ENCODE measurements at places on chromosomes 4 and X. TPM values are rescaled to one million over a fixed set of nuclear protein-coding genes. Genes with fewer than 3 reads are reported as not detected.

UGT2A1 gene
- total RNA-seq = not detected

HTRA3 gene
- 2.3 TPM for total RNA-seq

PHOX2B gene
- total RNA-seq = not detected

HERC6 gene
- 0.28 TPM for total RNA-seq

DCUN1D4 gene
- 98.7 TPM for total RNA-seq

MAGEA8 gene
- total RNA-seq = not detected

AMBN gene
- total RNA-seq = 0.15 TPM

CXCL6 gene
- total RNA-seq = 1.5 TPM

F8A3 gene
- 0.73 TPM for total RNA-seq

ADAMTS3 gene
- total RNA-seq = 2.0 TPM

Measured in neural progenitor cell (in vitro differentiated cells).